ENCODE measurements at places on chromosomes 12 and 14. TPM values are rescaled to one million over a fixed set of nuclear protein-coding genes. Genes with fewer than 3 reads are reported as not detected.

DNA sequence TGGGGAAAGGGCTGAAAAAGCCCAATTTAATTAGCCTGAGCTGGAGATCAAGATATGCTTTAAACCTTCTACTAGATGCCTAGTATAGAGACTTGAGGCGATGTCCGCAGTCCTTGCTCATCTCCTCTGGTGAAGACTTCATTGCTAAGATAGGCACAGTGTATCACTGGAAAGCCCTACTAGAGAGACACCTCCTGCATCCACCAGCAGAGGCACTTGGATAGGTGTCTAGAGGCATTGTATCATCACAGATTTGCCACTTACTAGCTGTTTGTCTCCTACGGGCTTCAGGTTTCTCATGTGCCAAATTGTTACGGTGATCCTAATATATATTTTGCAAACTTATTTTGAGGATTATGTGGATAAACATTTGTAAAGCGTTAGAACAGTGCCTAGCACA, 1048.5 kb downstream of the GALC start:
- H3K36me3 ChIP-seq: no peaks in the 10 kb centered on the region
- no peak overlapping the region for H3K4me3 ChIP-seq
- no peak overlapping the region for H3K27ac ChIP-seq

SLCO1B3 gene
- not detected for total RNA-seq

- no peak overlapping the region for H3K27ac ChIP-seq
- H3K4me1 ChIP-seq: no peaks in the 10 kb centered on the region
- H3K27me3 ChIP-seq: no peaks in the 10 kb centered on the region
- H3K36me3 ChIP-seq: no peaks in the 10 kb centered on the region
- no peak for DNase-seq
- no peak overlapping the region for H3K4me3 ChIP-seq
Observed at GRCh38 chr14:29085546-29085945, 319.0 kb downstream of the FOXG1 start.

DNA sequence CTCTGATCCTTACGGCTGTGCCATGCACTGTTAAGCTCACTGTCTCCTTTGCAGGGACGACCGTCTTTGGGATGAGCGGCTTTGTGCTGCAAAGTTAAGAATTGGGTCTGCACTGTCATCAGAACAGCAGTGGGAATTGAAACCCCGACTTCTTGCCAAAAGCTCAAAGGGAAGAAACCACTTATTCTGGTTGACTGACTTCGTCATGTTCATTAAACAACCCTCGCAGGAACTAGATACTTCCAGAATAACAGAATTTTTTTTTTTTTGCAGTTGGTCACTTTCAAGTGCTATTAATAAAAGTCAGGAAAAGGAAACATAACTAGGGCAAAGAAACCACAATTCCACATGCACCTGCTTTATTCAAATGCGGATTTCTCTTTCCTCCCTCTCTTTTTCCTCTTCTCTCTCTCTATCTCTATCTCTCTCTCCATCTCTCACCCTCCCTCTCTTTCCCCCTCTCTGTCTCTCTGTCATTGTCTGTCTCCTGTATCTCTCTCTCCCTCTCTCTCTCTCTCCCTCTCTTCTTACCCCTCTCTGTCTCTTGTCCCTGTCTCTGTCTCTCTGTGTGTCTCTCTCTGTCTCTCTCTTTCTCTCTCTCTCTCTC, 12.3 kb upstream of the GLT1D1 start:
- no peaks in the 10 kb centered on the region for H3K36me3 ChIP-seq
- no peaks in the 10 kb centered on the region for H3K27me3 ChIP-seq
- no peak overlapping the region for H3K27ac ChIP-seq
- H3K4me3 ChIP-seq: no peak overlapping the region
- DNase-seq: no peak

DNA sequence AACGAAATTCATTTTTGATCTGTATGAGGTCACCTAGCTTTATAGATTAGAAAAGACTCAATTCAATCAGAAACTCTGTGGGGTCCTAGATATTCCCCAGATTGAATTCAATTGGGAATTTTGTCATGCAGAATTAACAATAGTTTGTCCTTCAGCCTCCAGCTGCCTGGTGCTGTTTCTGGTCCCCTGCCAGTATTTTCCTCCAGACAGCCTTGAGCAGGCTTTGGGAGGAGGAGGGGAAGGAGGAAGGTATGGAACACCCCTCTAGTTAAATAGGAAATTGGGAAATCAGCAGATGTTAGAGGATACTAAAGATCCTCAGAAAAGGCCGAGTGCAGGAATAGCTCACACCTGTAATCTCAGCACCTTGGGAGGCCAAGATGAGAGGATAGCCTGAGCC, 10.6 kb downstream of the GRIP1 start:
- no peak for DNase-seq
- no peak overlapping the region for H3K4me3 ChIP-seq
- H3K36me3 ChIP-seq: no peaks in the 10 kb centered on the region
- no peak overlapping the region for H3K27ac ChIP-seq
- H3K4me1 ChIP-seq: peaks cover 2% of the 10 kb centered on the region
- no peaks in the 10 kb centered on the region for H3K27me3 ChIP-seq

CTSG gene
- 0.55 TPM for total RNA-seq

GRCh38 chr12:65592416-65592815, 231.9 kb upstream of the HMGA2 start:
- no peak overlapping the region for H3K27ac ChIP-seq
- no peak overlapping the region for H3K4me3 ChIP-seq
- H3K27me3 ChIP-seq: no peaks in the 10 kb centered on the region
- no peaks in the 10 kb centered on the region for H3K4me1 ChIP-seq

DNA sequence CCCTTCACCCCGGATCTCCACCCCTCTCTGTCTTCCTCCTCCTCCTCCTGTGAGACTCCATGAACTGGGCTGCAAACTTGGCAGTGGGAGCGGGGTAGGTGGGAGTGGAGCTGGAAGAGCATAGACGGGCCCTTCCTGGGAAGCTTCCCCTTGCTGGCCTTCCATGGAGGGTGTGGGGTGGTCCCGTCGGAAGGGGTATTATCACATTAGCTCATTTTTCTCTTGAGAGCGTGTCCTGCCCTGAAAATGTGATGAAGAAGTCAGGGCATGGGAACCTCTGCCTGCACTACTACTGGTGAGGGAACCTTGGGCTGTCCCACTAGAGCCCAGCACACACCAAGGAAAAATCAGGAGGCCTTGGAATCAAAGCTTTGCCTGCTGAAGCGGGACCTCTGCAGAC, 66.5 kb downstream of the CACNA1C start:
- H3K36me3 ChIP-seq: peaks cover 2% of the 10 kb centered on the region
- no peaks in the 10 kb centered on the region for H3K4me1 ChIP-seq
- DNase-seq: no peak
- H3K27me3 ChIP-seq: no peaks in the 10 kb centered on the region
- H3K4me3 ChIP-seq: no peak overlapping the region
- H3K27ac ChIP-seq: no peak overlapping the region

DNA sequence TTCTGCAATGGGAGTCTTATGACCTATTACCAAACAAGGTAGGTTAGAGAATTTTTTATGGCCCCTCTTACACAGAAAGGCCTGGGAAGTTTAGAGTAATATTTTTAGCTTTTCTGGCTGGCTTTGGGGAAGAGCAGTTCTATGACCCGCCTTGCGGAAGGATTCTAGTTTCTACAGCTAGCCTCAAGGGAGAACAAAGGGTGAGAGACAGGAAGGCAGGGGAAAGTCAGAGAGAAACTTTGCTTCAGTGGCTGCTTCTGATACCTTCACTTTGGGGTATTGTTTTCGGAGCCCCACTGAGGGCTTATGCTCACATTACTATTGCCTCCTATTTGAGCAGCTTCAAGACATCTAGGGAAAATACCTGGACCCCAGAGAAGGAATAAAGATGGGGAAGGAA, 80.7 kb upstream of the NUDT4 start:
- no peaks in the 10 kb centered on the region for H3K36me3 ChIP-seq
- DNase-seq: no peak
- no peak overlapping the region for H3K27ac ChIP-seq

AQP6 gene
- total RNA-seq: 0.31 TPM

DNA sequence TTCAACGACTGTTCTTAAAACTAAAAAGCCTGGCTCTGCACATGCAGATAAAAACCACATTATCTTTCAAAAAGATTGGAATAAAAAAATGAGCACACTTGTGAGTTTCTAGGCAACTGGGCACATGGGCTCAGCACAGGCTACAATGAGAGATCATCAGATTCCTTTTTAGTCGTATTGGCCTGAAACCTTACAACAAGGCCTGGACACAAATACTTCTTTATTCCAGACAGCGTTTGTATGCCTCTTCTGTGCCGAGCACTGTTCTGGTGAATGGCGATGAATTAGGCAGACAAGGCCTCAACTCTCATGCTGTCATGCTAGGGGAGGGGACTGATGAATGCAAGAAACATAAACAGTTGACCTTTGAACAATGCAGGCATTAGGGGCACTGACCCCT, 463.0 kb downstream of the AACS start:
- no peak overlapping the region for H3K4me3 ChIP-seq
- no peaks in the 10 kb centered on the region for H3K4me1 ChIP-seq
- H3K36me3 ChIP-seq: no peaks in the 10 kb centered on the region

GRCh38 chr12:109732321-109733305, 19.0 kb downstream of the FAM222A start:
- no peaks in the 10 kb centered on the region for H3K27me3 ChIP-seq
- H3K4me1 ChIP-seq: peaks cover 17% of the 10 kb centered on the region
- no peaks in the 10 kb centered on the region for H3K36me3 ChIP-seq
- no peak overlapping the region for H3K4me3 ChIP-seq
- DNase-seq: no peak

NTF3 gene
- total RNA-seq: 2.7 TPM

GRCh38 chr12:30546121-30546520, 149.5 kb downstream of the IPO8 start:
- no peak for DNase-seq
- H3K4me1 ChIP-seq: no peaks in the 10 kb centered on the region
- H3K4me3 ChIP-seq: no peak overlapping the region
- H3K36me3 ChIP-seq: no peaks in the 10 kb centered on the region

RAB3IP gene
- total RNA-seq: 77.0 TPM

GRCh38 chr12:2198005-2198501, 145.3 kb downstream of the CACNA1C start:
- no peaks in the 10 kb centered on the region for H3K27me3 ChIP-seq
- H3K36me3 ChIP-seq: no peaks in the 10 kb centered on the region
- DNase-seq: no peak
- no peak overlapping the region for H3K4me3 ChIP-seq
- H3K4me1 ChIP-seq: peaks cover 2% of the 10 kb centered on the region
- H3K27ac ChIP-seq: no peak overlapping the region

TMEM119 gene
- 22.5 TPM for total RNA-seq

DNA sequence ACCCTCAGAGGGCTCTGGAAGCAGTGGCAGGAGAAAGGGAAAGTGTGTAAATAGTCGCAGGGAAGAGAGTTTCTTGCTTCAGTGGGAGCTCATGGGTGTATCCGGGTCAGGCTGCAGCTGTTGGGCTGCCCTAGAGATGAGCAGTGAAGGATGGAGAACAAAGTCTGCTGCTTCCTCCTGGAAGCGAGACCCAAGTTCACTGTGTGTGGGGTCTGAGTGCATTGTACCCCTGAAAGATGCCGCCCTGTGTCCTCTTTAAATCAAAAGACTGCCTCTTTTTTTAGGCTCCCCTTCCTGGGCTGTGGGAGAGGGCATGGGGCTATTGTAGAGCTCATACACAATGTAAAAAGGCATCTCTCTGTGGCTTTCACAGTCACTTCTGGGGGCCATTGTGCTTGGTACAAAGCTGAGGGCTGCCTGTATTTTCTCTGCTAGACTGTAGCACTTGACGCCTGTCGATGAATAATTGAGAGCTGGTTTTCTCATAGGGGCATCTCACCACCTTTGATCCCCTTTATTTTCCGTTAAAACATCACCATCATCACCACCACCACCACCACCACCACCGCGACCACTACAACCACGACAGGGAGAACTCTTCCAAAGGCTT, 16.7 kb downstream of the CHST11 start:
- H3K36me3 ChIP-seq: no peaks in the 10 kb centered on the region
- peaks cover 6% of the 10 kb centered on the region for H3K4me1 ChIP-seq
- H3K4me3 ChIP-seq: no peak overlapping the region
- H3K27me3 ChIP-seq: no peaks in the 10 kb centered on the region
- no peak overlapping the region for H3K27ac ChIP-seq

ERBB3 gene
- 67.9 TPM for total RNA-seq

GRCh38 chr12:113891167-113891692, 74.9 kb downstream of the RBM19 start:
- H3K27ac ChIP-seq: no peak overlapping the region
- peaks cover 7% of the 10 kb centered on the region for H3K4me1 ChIP-seq
- H3K27me3 ChIP-seq: no peaks in the 10 kb centered on the region
- peaks cover 5% of the 10 kb centered on the region for H3K36me3 ChIP-seq

AMHR2 gene
- total RNA-seq: not detected

SLC6A15 gene
- 0.34 TPM for total RNA-seq

GRCh38 chr14:38208618-38209562, 1.2 kb downstream of the SSTR1 start:
- no peaks in the 10 kb centered on the region for H3K36me3 ChIP-seq
- H3K4me1 ChIP-seq: no peaks in the 10 kb centered on the region
- peak; percentile 58 for DNase-seq
- H3K4me3 ChIP-seq: peak overlapping the region; percentile 46
- H3K27me3 ChIP-seq: peaks cover 52% of the 10 kb centered on the region

GRCh38 chr12:43151441-43151981, 400.5 kb downstream of the ADAMTS20 start:
- H3K4me1 ChIP-seq: no peaks in the 10 kb centered on the region
- H3K27ac ChIP-seq: no peak overlapping the region
- H3K36me3 ChIP-seq: no peaks in the 10 kb centered on the region
- no peak overlapping the region for H3K4me3 ChIP-seq
- DNase-seq: no peak

DNA sequence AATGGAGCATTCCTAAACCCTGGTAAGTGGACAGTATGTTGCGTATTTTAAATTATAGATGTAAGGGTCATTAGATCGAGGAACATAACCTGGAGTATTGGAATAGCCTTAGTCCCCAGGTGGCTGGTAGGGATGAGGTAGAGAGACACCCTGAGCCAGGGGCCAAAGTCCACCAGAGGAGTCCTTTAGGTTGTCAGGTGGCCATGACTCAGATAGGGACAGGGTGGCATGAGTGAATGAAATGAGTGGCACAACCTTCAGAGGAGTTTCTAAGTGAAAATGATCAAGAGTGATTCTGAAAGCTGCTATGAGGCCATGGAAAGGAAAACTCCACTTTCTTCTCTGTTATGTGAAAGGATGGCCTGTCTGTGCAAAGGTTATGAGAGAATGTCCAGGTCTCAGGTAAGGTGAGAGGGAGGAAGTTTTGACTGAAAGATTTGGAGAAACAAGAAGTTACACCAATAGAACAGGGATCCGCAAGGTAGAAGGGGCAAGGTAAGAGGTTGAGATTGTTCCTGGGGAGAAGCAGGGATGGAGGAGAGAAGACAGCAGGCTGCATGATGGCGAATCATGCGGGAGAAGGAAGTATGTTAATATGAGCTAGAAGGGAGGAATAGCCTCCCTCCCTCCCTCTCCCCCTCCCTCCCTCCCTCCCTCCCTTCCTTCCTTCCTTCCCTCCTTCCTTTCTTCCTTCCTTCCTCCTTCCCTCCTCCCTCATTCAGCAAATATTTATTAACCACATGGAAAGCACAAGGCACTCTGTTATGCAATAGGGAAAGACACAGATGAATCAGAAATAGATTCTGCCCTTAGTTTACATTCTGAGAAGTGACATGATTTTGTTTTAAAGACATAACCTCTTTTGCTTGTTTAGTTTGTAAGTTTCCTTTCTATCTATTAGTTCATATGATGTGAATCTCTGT, 14.0 kb upstream of the RIPK3 start:
- no peak overlapping the region for H3K27ac ChIP-seq
- no peaks in the 10 kb centered on the region for H3K4me1 ChIP-seq
- no peak for DNase-seq

TMEM106C gene
- 53.0 TPM for total RNA-seq

GRCh38 chr12:53101266-53101665, 2.0 kb upstream of the SOAT2 start:
- no peaks in the 10 kb centered on the region for H3K27me3 ChIP-seq
- H3K36me3 ChIP-seq: no peaks in the 10 kb centered on the region
- H3K27ac ChIP-seq: no peak overlapping the region
- no peak for DNase-seq
- no peak overlapping the region for H3K4me3 ChIP-seq
